ENCODE measurements at places on chromosomes 16 and 17.

GRCh38 chr17:37661400-37662014 is 18.3 kb upstream of the DDX52 start:
- DNase-seq: no peak

DNA sequence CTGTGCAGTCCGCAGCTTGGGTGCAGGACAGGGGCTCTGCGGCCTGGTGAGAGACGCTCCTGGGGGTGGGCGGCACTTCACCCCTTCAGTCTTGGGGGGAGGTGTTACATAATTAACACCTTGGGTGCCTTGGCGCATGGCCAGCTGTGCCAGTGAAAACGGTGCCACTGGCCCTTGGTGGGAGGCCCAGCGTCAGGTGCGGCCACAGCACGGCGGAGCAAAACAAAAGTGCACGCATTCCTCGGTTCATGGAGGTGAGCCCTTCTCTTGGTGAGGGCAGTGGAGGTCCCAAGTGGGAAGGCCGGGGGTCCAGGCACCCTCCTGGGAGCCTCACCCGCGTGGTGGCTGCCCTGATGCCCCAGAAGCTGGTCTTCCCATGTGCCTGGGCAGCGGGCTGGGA is 89.8 kb downstream of the ENGASE start:
- no peak for DNase-seq

DNA sequence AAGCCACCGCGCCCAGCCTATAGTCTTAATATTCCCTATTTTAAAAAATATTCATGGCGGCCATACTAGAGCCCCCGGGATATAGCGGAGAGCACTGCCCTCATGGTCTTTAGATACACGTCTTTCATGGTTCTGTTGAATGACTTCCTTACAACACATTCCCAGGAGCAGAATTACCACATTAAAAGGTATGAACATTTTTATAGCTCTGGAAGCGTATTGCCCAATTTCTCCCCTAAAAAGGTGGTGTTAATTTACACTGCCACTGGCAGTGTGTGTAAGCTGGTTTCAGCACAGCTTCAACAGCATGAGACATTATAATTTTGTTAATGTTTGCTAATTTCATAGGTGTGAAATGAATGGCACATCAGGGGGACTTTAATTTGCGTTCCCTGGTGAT is 19.0 kb downstream of the C17orf100 start:
- DNase-seq: no peak

- no peak for DNase-seq
These were observed 1.6 kb downstream of the HEATR3 start for GRCh38 chr16:50067290-50067853.

GRCh38 chr17:44988044-44988942 is 20.2 kb upstream of the C1QL1 start:
- no peak for DNase-seq

GRCh38 chr16:88421871-88422433 is 31.1 kb upstream of the ZFPM1 start:
- no peak for DNase-seq

DNA sequence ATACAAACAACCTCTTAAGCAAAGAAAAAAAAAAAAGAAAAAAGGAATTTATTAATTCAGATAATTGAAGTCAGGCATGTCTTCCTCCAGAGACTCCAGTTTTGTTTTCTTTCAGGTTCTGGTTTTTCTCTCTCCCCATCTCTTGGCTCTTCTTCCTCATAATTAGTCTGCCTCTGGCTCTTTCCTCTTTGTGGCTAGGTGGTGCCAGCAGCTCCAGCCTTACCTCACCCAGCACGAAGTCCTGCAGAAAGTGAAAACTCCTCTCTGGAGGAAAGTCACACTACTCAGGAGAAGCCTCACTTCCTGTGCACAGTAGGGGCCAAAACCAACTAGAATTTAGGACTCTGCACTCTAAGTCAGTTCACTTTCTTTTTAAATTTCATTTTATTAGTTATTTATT is 10.3 kb upstream of the NFAT5 start:
- DNase-seq: no peak

DNA sequence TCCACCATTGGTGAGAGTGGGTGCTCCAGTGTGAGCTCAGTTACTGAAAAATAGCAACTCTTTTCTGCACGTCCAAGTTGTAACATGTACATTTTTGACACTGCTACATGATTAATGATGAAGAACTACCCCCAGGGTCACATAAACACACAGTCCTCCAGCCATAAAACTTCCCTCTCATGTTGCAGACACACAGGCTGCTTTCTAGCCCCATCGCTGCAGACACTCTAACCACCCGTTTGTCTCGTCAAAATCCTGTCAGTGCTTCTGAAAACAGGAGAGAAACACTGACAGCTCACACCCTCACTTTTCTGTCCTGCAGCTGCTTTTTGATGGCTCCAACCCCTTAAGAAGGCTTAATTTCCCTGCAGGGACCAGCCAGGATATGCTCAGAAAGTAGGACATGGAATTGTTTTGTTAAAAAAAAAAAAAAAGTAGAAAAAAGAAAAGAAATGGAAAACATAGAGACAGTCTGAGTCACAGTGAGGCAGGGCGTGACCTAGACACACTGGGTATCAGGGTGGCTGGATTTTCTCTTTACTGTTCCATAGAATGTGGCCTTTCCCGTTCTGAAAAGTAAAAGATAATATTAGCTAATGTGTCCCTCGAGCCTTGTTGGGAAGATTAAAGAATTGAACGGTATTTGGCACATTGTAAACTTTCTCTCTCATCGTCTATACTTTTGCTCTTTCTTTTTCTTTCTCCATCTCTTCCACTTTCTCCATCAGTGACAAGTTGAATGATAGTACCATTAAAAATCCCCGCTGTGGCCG is 20.7 kb upstream of the CCL5 start:
- no peak for DNase-seq

- no peak for DNase-seq
These were observed 289.0 kb downstream of the CEP112 start for GRCh38 chr17:65902831-65903522.

- DNase-seq: no peak
These were observed 547 bp downstream of the RAB26 start for GRCh38 chr16:2148714-2149629.

DNA sequence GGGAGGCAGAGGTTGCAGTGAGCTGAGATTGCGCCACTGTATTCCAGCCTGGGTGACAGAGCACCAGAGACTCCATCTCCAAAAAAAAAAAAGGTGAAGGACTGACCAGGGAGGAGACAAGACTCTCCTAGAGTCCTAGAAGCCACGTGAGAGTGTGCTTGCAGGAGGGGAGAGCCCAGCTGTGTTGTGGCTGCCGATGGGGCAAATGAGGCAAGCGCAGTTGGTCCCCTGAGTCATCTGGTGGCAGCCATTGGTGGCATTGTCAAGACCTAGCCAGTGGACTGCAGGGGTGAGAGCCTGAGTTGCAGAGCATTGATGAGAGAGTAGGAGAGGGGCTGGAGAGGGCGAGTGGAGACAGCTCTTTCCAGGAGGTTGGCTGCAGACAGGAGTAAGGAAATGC is 278.0 kb downstream of the SNX29 start:
- no peak for DNase-seq

- DNase-seq: no peak
These were observed 6.0 kb downstream of the ST3GAL2 start for GRCh38 chr16:70432723-70433457.

DNA sequence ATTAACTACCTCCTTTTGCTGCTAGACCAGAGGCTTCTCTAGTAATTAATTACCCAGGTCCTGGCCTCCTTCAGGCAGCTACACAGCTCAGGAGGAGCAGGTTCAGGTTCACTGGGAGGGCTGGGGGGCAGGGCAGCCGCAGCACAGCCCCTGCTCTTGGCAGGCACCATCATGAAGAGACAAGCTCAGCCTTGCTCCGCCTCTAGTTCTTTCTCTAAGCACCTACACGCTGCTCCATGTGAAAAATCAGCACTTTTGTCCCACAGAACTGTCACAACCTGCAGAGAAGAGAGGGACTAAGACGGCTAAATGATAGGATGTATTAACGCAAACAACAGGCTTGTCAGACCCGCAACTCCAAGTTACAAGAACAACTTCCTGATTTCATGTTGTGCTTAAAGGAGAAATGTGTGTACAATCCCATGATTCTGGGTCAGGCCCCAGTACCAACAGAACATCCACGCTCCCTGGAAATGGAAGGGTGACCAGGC is 53.4 kb downstream of the GRB2 start:
- no peak for DNase-seq

GRCh38 chr17:42337442-42337841 is 49.1 kb downstream of the STAT5A start:
- DNase-seq: peak; percentile 43

DNA sequence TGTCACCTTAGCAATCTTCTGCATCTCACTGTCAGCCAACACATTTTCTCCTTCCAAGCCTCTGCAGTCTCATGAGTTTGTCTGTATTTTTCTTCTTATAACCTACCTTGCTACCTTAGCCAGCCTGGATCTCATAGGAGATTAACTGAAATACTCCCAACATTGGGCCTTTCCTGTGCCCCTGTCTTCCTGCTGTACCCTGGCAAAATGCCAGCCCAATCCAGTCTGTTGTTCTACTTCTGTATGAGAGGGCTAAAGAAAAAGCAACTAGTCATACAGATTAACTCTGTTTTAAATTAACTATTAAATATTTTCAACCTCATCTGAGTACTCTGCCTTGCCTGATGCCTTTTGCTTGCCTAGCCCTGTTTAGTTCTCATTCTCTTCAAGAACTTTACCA is 18.4 kb downstream of the GOSR1 start:
- no peak for DNase-seq

DNA sequence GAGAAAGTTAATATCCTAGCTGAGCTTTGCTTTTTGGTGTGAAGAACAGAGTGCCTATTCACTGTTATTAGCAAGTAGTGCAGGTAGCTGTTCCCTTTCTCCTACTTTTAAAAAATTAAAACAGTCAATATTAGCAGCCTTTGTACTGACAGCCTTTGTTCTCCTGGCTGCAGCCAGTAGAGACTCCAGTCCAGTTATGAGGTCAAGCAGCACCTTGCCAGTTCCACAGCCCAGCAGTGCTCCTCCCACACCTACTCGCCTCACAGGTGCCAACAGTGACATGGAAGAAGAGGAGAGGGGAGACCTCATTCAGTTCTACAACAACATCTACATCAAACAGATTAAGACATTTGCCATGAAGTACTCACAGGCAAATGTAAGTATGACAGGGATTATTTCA is 22.6 kb downstream of the AKTIP start:
- DNase-seq: no peak

- DNase-seq: no peak
These were observed 166.3 kb upstream of the FOXF1 start for GRCh38 chr16:86343796-86344585.

- no peak for DNase-seq
These were observed 5.1 kb downstream of the CEMP1 start for GRCh38 chr16:2526135-2526534.

GRCh38 chr17:41777574-41778188 is 8.8 kb downstream of the JUP start:
- no peak for DNase-seq

GRCh38 chr16:1335996-1336395 is 2.6 kb downstream of the BAIAP3 start:
- no peak for DNase-seq

DNA sequence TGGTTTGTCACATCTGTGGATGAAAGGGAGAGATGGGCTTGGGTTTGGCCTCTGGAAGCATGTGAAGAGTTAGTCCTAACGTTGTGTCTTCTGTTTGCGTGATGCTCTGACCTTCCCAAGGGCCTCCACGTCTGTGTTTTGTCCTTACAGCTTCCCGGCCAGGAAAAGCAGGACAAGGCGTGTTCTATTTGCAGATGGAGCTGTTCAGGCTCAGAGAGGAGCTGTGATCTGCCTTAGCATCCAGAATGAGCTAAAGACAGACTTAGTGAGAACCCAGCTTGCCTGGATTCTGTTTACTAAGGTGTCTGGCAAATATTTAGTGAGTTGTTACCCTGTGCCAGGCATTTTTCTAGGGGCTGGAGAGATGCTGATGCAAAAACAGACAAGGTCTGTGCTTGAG is 282.1 kb downstream of the CBLN1 start:
- DNase-seq: no peak

GRCh38 chr17:17860766-17861107 is 24.0 kb upstream of the SREBF1 start:
- DNase-seq: no peak

DNA sequence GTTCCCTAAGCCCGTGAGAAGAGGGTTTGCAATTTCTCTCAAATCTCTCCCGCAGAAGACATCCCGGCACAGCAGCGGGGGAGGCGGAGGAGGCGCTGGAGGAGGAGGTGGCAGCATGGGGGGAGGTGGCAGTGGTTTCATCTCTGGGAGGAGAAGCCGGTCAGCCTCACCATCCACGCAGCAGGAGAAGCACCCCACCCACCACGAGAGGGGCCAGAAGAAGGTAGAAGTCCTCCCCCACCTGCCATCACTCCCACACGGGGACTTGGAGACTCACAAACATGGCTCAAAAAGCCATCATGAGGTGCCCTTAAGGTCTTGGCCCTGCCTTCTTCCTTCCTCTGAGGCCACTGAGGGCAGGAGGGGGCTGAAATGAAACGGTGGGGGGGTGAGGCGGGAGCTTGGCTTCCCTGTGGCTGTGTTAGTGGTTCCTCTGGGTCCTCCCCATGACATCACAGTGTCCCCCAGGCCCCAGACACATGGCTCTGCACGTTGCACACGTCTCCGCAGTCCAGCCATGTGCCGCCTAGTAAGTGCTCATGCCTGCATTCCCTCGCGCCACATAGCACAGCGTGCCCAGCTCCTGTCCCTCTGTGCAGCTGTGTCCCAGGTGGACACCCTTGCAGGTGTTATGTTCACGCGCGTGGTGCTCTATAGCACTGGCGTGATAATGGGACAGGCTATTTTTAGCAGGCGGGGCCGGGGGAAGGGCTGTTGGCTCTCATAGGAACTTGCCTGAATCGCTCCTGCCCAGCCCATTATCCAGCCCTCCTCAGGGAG is 6.9 kb downstream of the MLLT6 start:
- DNase-seq: no peak

DNA sequence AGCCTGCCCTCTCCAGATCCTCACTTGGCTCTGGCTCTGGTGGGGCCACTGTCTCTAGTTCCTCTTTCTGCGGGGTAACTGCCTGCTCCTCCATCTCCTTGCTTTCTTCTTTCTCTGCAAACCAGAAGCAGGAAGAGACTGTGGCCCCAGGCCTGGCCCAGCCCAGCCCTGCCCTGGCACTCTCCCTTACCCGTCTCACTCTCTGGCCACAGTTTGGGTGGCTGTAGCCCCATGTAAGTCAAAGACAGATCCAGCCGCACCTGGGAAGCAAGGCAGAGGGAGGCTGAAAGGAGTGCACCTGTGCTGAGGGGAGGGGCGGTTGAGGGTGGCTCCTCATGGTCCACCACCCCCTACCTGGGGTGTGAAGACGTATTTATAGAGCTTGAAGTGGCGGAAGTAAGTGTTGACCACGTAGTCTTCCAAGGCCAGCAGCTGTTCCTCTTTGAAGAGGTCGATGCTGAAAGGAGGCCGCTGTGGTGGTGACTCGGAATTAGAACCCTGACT is 2.8 kb downstream of the CFAP119 start:
- DNase-seq: no peak

- DNase-seq: no peak
These were observed 158.4 kb upstream of the ZKSCAN2 start for GRCh38 chr16:25416002-25416401.

- no peak for DNase-seq
These were observed 116.1 kb upstream of the C16orf82 start for GRCh38 chr16:26950636-26951035.

Measured in activated CD4-positive, alpha-beta T cell treated with anti-CD3 and anti-CD28 coated beads for 1 hour (primary cell).